ENCODE measurements at places on chromosomes 13 and 19.
A peak's percentile ranks its signal among the peaks of the same experiment; 100 is the strongest.

DNA sequence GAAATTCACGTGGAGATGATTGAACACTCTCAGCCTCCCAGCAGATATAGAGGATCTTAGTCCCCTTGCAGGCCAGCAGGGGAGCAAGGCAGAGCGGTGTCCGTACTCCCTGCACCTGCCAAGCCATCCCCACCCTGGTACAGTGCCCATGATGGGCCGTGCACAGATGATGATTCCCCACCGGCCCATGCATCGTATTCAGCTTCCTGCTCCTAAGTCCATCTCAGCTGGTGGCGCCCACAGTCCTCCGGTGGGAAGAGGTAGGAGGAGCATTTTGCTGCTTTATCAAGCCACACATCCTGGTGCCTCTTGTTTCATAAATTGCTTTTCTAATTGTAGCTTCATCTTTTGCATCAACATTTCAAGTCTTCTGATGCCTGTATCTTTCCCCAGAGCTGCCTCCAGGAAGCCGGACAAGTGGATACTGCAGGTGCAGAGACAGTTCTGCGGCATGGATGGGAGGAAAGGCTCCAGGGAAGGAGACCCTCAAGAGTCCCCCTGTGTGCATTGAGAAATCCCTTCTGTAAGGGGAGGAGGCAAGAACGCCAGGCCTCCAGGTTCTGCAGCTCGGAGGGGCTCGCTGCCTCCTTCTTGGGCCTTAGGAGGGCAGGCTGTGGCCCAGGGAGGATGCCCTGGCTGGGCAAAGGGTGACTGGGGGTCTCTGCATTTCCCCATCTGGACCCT is 55.3 kb downstream of the F2RL3 start:
- no peak for DNase-seq

GRCh38 chr19:50649433-50650391 is at the start of gene C19orf81:
TSS of gene C19orf81 (plus strand) at chr19:50649445. CDS start at chr19:50649445, 0 bp downstream.
- no peak for DNase-seq

GRCh38 chr19:30167976-30168635 is 204.1 kb upstream of the ZNF536 start:
- DNase-seq = no peak

DNA sequence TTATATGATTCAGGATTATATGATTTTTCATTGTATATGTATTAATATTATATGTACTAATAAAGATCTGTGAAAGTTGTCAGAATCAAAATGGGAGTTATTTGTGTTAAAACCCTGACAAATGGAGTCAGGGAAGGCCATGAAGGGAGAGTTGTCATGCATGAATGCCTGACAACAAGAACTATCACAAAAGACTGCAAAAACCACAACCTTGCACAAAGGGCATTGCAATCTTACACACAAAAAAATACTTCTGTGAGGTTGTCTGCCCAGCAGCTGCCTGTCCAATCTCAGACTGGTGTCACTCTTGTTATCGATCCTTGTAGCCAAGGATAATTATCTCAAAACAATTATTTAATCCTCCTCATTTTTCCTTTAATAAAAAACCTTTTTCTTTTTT is 21.2 kb upstream of the RBM26 start:
- no peak for DNase-seq

GRCh38 chr19:17304386-17305215 is 1.1 kb upstream of the MRPL34 start:
- DNase-seq = no peak

DNA sequence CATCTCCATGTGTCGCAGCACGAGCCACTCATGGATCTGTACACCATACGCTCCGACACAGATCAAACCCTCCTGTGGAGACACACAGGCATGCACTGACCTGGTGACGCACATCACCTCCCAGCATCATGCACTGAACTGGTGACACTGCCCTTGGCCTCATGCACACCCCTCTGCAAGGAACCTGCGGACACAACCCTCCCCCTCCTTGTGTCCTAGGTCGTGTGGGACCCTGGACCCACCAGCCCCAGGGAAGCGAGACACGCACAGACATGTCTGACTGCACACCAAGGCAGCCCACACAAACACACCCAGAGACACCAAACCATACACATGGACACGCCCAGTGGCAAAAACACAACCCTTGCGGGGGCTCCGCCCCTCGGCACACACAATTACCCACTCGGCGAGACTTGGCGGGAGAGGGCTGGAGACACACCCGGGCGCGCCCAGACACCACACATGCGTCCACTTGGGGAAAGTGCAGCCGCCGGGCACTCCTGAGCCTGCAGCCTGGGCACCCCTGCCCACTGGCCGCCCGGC is 2.0 kb upstream of the KCNN4 start:
- no peak for DNase-seq

- peak; percentile 34 for DNase-seq
These were observed 42.6 kb upstream of the ADGRL1 start for GRCh38 chr19:14248578-14249011.

DNA sequence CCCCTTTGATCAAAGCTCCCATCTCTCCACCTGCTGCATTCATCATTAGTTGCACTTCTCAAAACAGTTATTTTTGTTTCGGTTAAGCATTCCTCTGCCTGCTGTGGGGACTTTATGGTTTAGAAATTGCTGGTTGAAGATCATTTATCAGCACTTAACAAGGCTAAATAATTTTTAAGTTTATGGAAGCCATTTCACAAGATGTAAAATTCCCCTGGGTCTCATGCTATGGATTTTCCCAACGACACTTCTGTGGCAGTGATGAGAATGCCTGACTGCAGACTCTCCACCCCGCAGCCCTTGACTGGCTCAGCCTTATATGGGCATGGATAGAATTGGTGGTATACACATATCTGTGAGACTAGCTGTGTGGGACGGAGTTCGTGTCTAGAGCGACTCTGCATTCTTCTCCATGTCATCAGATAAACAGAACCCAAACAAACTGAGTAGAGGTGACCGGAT is 52.8 kb downstream of the COL4A2 start:
- no peak for DNase-seq

DNA sequence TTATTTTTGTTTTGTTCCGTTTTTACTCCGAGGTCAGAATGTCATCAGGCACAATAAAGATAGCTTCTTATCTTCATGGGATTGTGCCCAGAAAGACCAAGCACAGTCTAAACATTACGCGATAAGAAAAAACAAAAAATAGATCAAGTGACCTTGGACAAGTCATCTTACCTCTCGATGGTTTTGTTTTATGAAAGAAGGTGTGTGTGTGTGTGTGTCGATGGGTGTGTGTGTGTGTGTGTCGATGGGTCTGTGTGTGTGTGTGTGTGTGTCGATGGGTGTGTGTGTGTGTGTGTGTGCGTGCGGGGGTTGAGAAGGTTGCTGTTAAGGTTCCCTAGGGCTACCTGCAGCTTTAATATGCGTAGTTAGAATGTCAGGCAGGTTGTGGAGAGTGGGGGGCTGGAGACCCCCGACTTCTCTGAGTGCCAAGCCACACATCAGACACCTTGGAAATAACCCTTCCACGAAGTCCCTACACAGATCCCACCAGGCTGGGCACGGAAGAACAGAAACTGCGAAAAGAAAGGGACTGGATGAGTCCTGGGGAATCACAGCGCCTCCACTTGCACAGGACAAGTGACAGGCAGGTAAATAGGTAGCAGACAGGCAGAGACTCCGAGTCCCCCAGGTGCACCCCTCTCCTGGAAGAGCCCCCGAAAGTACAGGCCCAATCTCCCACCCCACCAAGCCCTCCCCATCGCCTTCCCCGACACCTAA is 458 bp upstream of the ATP8A2 start:
- no peak for DNase-seq

- no peak for DNase-seq
These were observed 20.8 kb upstream of the POU2F2 start for GRCh38 chr19:42152910-42153671.

DNA sequence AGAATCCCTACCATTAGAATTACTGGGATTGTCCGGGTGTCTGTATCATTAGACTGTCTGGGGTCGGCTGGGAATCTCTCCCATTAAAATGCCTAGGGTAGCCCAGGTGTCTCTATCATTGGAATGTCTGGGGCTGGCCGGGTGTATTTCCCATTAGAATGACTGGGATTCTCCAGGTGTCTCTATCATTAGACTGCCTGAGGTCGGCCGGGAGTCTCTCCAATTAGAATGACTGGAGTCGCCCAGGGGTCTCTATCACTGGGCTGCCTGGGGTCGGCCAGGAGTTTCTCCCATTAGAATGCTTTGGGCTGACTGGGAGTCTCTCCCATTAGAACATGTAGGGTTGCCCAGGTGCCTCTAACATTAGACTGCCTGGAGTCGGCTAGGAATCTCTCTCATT is 1560.7 kb downstream of the UQCRFS1 start:
- DNase-seq = no peak

- DNase-seq = no peak
These were observed 238.7 kb downstream of the KCTD12 start for GRCh38 chr13:76647550-76647949.

DNA sequence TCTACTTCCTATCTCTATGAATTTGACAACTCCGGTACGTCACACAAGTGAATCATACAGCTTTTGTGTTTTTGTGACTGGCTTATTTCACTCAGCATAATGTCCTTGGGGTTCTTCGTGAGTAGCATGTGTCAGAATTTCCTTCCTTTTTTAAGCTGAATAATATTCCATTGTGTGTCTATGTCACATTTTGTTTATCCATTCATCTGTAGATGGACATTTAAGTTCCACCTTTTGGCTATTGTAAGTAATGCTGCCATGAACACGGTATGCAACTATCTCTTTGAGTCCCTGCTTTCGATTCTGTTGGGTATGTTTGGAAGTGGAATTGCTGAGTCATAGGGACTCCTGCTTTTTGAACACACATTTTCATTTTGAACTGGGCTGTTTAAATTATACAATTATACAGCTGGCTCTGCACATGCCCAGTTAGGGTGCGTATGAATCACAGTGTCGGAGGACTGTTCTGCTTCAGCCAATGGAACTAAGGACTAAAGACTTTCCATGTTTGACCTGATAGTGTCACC is 43.0 kb upstream of the C13orf42 start:
- peak; percentile 5 for DNase-seq

GRCh38 chr19:944663-945241 is 18.9 kb downstream of the ARID3A start:
- no peak for DNase-seq

DNA sequence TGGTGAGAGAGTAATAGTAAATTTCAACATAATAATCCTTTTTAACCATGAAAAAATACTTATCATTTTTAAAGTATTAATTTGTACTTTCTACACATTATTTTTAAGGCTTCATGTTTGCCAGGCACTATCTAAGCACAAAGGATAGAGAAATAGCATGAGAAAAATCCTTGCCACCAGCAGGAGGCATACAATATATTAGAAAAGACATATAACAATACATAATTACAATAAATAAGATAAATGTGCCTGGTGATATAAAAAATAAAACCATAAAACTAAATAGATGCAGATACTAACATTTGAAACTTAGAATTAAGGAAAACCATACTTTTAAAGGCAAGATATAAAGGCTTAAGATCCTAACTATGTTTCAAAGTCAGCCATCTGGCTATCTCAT is 1256.4 kb downstream of the DIAPH3 start:
- DNase-seq = no peak

DNA sequence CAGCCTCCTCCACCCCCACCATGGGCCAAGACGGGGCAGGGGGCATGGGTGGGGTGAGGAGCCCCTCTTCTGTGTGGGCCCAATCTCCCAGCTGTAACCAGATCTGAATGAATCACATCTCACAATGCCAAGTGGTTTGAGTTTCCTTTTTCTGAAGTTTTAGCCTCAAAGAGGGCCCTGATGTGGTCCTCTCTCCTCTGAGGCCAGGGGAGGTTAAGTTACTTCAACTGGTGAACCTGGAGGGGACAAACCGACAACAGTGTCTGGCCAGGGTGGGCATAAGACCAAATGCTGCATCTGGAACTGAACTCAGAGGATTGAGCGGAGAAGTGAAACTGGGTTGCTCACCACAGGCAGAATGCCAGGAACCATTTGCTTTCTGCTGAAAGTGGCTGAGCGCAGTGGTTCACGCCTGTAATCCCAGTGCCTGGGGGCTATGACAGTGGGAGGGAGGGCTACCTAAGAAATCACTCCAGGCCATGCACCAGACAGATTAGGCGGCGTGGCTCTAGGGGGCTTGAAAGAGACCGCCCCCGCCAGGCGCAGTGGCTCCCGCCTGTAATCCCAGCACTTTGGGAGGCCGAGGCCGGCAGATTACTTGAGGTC is 15.4 kb upstream of the IRGC start:
- DNase-seq = no peak

- no peak for DNase-seq
These were observed 31.1 kb upstream of the CYP2S1 start for GRCh38 chr19:41161903-41162302.

GRCh38 chr13:111620166-111620565 is 299.7 kb downstream of the TEX29 start:
- DNase-seq = no peak

DNA sequence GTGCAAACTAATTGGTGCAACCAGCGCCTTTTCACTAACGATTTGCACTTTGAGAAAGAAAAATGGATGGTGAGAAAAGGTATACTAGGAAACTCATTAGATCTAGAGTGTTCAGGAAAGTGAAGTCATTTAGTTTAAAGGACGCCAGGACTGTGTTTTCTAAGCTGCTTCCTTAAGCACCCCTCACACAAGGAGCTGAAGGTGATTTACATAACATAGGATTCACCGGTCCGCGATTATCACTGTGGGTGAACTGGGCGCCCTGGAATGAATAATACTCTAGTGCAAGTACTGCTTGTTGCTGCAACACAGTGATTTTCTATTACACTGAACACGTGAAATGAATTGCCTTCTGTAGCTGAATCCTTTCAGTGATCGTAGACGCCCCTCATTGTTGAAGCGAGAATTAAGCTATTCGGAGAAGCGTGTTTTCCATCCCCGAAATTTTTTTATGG is 2.6 kb upstream of the MAB21L1 start:
- no peak for DNase-seq

DNA sequence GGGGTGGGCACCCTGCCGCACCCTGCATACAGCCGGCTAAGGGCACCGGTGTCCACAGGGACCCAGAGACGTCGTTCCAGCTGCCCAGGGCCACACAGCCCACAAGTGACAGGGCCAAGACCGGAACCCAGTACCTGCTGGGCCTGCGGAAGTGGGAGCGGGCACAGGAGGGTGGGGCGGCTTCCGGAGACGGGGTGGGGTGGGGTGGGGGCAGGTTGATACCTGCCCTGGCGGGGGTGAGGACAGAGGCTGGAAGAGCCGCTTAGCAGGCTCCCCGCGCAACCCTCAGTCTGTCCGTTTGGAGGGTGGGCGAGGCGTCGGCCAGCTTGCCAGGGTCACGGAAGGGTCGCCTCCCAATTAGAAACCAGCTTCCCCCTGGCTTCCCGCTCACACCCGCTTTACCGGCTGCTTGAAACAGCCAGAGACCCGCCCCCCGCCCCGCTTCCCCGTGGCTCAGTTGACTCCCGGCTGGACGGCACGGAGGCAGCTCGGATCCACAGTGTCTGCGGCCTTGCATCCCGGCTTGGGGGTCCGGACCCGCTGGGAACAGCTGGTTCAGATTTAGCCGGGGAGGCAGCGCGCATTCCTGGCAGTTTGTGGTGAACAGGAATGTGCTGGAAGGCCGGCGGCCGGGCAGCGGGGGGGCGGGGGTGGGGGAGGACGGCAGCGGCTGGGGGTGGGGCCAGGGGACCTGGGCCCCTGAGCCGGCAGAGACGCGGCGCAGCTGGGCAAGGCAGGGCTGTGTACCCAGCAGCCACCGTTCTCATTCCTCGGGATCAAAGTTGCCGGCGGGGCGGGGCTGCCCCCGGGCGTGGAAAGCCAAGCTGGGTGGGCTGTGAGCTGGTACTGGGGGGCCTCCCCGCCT is 1.9 kb downstream of the CNN2 start:
- DNase-seq = peak; percentile 51

Data from stimulated activated naive CD4-positive, alpha-beta T cell treated with Interleukin-2 at 50 U/mL for 16 hours (primary cell).